ENCODE measurements at places on chromosomes 4 and X. TPM values are rescaled to one million over a fixed set of nuclear protein-coding genes. Genes with fewer than 3 reads are reported as not detected.

Gene PCDH7
- total RNA-seq, result 1.8 TPM

Gene PCDH18
- 0.24 TPM for total RNA-seq

Gene NAP1L2
- total RNA-seq, result not detected

Gene MTNR1A
- total RNA-seq, result 1.6 TPM

Gene CAPN6
- total RNA-seq, result 0.09 TPM

Gene STOX2
- total RNA-seq, result 10.0 TPM

Gene PUDP
- 30.6 TPM for total RNA-seq

Gene XG
- not detected for total RNA-seq

Gene STARD8
- total RNA-seq, result 0.47 TPM

Gene ARHGAP24
- total RNA-seq, result 10.2 TPM

Gene GAGE1
- total RNA-seq, result not detected

Gene FRG2
- not detected for total RNA-seq

Gene ADGRG4
- total RNA-seq, result not detected

Gene TSPAN6
- 70.6 TPM for total RNA-seq

Gene ADH1B
- total RNA-seq, result not detected

Gene HMGB3
- total RNA-seq, result 99.4 TPM

Gene ARSD
- total RNA-seq, result 42.0 TPM

Gene SLC9B2
- total RNA-seq, result 5.0 TPM

Gene FGFR3
- total RNA-seq, result 34.3 TPM

Gene SOD3
- 33.7 TPM for total RNA-seq

Gene CCSER1
- total RNA-seq, result 7.1 TPM

Gene OCRL
- total RNA-seq, result 30.7 TPM

Gene CT45A1
- not detected for total RNA-seq

Gene CYBB
- 2.1 TPM for total RNA-seq

All from Calu3 (cell line).